ENCODE measurements at places on chromosomes 12 and 14.

- no peaks in the 10 kb centered on the region for H3K27me3 ChIP-seq
- H3K36me3 ChIP-seq: peaks cover 5% of the 10 kb centered on the region
- DNase-seq: peak; percentile 94
Measured at GRCh38 chr14:70907176-70907995, at the start of gene PCNX1. Gene PCNX1, plus strand, starts transcription at chr14:70907459. Its CDS starts 392 bp downstream, at chr14:70907851.

GRCh38 chr12:99915251-99916082 is 69.3 kb downstream of the ANKS1B start:
- H3K27me3 ChIP-seq: no peaks in the 10 kb centered on the region
- no peak overlapping the region for H3K4me3 ChIP-seq
- no peaks in the 10 kb centered on the region for H3K36me3 ChIP-seq
- no peaks in the 10 kb centered on the region for H3K4me1 ChIP-seq
- DNase-seq: no peak

- H3K36me3 ChIP-seq: no peaks in the 10 kb centered on the region
- H3K4me3 ChIP-seq: no peak overlapping the region
- H3K27ac ChIP-seq: no peak overlapping the region
- H3K4me1 ChIP-seq: no peaks in the 10 kb centered on the region
- H3K27me3 ChIP-seq: no peaks in the 10 kb centered on the region
Measured at GRCh38 chr14:103545219-103545914, 16.4 kb downstream of the TRMT61A start.

DNA sequence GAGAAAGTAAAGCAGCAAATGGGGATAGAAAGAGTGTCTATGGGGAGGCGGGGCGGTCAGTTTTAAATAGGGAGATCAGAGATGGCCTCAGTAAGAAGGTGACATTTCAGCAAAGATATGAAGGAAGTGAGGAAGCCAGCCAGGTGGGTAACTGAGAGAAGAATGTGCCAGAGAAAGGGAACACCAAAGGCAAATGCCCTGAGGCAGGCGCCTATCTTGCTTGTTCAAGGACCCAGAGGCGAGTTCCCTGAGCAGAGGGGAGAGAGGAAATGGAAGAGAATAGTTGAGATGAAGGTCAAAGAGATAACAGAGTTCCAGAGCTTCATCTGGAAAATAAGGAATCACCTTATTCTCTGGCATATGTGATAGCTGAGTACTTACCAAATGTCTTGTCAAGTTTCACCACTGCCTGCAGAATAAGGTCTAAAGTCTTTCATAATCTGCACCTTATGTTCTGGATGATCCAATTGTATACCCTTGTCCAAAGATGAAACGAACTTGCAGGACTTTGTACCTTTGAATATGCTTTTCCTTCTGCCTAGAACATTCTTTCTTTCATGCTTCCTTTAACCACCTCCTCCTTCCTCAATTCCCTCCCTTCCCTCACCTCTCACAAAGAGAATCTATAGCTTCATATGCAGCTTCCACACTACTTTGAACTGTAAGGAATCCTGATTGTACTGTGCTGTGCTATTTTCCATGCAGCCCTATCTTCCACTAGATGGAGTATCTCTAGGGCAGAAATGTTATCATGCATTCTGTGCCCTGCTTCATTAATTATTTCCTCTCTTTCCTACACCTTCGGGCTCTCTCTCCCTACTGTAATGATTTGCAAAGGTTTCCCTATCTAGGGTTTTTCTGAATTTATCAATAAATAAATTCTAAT is 38.5 kb downstream of the GNPTAB start:
- H3K27ac ChIP-seq: peak overlapping the region; percentile 52
- peaks cover 55% of the 10 kb centered on the region for H3K4me1 ChIP-seq
- DNase-seq: no peak
- no peak overlapping the region for H3K4me3 ChIP-seq
- H3K36me3 ChIP-seq: no peaks in the 10 kb centered on the region

GRCh38 chr14:56056031-56056430 is 62.2 kb upstream of the PELI2 start:
- no peak for DNase-seq
- H3K36me3 ChIP-seq: no peaks in the 10 kb centered on the region
- peaks cover 27% of the 10 kb centered on the region for H3K27me3 ChIP-seq
- no peak overlapping the region for H3K27ac ChIP-seq

GRCh38 chr12:103373088-103373523 is 122.7 kb downstream of the C12orf42 start:
- H3K4me1 ChIP-seq: peaks cover 5% of the 10 kb centered on the region
- no peak overlapping the region for H3K4me3 ChIP-seq
- no peaks in the 10 kb centered on the region for H3K27me3 ChIP-seq
- no peak for DNase-seq
- no peak overlapping the region for H3K27ac ChIP-seq

GRCh38 chr12:106080041-106080790 is 58.5 kb downstream of the NUAK1 start:
- no peaks in the 10 kb centered on the region for H3K4me1 ChIP-seq
- H3K36me3 ChIP-seq: no peaks in the 10 kb centered on the region
- H3K27ac ChIP-seq: no peak overlapping the region
- H3K27me3 ChIP-seq: peaks cover 49% of the 10 kb centered on the region
- H3K4me3 ChIP-seq: no peak overlapping the region
- DNase-seq: no peak

DNA sequence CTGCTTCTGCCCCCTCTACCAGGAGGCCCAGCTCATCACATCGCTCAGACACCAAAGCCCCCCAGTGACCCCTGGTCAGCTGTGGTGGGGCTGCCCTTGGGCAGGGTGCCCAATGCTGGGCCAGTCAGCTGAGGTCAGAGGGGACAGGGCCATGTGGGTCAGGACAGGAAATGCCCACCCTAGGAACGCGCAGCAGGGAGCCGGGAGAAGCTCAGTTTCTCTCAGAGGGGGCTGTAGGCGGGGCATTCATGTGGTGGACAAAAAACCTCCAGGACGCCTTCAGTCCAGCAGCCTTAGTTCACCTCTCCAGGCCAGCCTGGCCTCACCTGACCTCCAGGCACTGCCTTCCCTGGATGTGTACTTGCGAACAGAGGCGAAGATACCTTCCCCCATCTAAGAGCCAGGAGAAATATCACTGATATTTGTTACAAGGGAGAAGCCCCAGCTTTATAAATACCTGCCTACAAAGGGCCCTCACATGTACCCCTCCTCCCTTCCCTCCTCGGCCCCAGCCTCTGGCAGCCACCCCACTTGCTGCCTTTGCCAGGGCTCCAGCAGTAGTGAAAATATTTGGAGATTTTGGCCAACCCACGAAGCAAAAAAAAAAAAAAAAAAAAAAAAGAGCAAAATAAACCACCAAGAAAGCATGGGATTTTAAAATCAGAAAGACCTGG is 41.9 kb upstream of the PLEKHG6 start:
- DNase-seq: no peak
- H3K4me3 ChIP-seq: no peak overlapping the region
- no peaks in the 10 kb centered on the region for H3K27me3 ChIP-seq
- H3K27ac ChIP-seq: no peak overlapping the region

DNA sequence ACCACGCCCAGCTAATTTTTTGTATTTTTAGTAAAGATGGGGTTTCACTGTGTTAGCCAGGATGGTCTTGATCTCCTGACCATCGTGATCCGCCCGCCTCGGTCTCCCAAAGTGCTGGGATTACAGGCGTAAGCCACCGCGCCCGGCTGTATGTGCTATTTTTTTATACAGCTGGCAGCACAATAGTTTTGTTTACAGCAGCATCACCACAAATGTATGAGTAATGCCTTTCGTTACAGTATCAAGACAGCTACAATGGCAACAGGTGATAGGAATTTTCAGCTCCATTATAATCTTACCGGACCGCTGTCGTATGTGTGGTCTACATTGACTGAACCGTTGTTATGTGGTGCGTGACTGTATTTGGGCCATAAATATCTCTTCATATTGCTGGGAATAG is 11.6 kb upstream of the MDM2 start:
- DNase-seq: no peak
- no peaks in the 10 kb centered on the region for H3K36me3 ChIP-seq
- H3K27ac ChIP-seq: no peak overlapping the region

- H3K4me1 ChIP-seq: peaks cover 69% of the 10 kb centered on the region
- H3K27me3 ChIP-seq: no peaks in the 10 kb centered on the region
- H3K36me3 ChIP-seq: peaks cover 10% of the 10 kb centered on the region
Measured at GRCh38 chr14:50039734-50040400, 76.5 kb downstream of the VCPKMT start.

- H3K4me1 ChIP-seq: no peaks in the 10 kb centered on the region
- no peak overlapping the region for H3K4me3 ChIP-seq
- no peaks in the 10 kb centered on the region for H3K27me3 ChIP-seq
- H3K27ac ChIP-seq: no peak overlapping the region
Measured at GRCh38 chr12:127008755-127009403, 1258.1 kb upstream of the TMEM132C start.

GRCh38 chr12:52415870-52416750 is 10.0 kb upstream of the KRT82 start:
- no peaks in the 10 kb centered on the region for H3K4me1 ChIP-seq
- no peak overlapping the region for H3K4me3 ChIP-seq
- DNase-seq: no peak
- H3K27me3 ChIP-seq: peaks cover 6% of the 10 kb centered on the region

GRCh38 chr14:72513965-72514659 is 379.8 kb downstream of the DPF3 start:
- no peak for DNase-seq
- H3K4me3 ChIP-seq: no peak overlapping the region
- H3K4me1 ChIP-seq: peaks cover 30% of the 10 kb centered on the region
- H3K27ac ChIP-seq: no peak overlapping the region

DNA sequence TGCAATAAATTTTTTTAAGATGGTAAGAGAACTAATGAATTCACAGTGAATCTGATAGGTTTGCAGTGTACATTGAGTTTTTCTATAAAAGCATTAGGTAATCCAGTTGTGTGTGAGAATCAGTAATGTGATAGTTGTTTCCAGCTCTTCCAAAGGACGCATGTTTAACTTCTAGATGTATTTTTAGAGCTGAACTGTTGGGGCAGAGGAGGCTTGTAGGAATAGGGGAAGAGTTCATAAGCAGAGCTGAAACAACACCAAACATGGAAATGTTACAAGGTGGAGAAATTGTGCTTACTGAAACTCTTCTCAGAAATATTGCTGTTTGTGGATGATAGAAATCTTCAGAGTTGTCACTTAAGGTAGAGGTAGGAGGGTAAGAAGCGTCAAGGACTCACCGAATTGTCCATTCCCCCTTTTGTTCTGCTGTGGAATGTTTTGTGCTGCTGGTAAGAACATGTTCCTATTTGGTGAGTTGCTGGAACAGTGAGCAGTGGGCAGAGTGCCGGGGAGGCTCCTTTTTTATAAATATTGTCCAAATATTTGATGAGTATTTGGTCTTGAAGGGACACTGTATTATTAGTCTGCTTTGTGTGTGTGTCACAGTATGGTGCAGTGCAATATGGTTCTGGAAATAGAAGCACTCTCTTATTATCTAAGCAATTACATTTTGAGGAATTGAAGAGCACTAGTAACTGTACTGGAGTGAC is 76.7 kb downstream of the ANO6 start:
- H3K36me3 ChIP-seq: no peaks in the 10 kb centered on the region
- no peaks in the 10 kb centered on the region for H3K4me1 ChIP-seq
- DNase-seq: no peak

DNA sequence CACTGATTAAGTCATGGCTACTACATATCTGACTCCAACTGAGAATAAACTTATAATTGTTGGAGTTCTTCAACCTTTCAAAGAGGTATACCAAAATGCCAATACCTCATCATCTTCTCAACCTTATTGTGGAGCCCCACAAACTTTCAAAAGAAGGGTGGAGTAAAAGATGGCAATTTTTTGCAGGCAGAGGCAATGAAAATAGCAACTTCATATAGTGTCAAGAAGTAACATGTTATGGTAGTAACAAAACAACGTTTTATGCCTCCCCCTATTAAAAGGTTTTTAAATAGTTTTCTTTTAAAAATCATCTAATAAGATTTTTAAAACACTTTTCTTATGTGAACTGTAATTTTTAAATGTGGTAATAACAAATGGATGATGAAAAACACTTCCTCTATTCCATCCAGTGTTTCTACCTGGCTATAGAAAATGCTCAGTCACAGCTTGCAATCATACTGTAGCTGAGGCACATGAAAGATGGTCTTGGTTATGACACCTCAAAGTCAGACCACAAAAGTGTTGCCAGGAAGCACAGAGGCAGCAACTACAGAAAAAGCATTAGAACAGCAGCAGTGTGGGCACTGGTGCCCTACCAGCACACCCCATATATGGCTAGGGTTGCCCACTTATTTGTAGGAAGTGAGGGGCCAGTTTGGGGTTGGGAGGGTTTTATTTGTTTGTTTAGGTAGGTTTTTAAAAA is 7.0 kb downstream of the PPP1R12A start:
- H3K4me3 ChIP-seq: peak overlapping the region; percentile 44
- peak; percentile 56 for DNase-seq

DNA sequence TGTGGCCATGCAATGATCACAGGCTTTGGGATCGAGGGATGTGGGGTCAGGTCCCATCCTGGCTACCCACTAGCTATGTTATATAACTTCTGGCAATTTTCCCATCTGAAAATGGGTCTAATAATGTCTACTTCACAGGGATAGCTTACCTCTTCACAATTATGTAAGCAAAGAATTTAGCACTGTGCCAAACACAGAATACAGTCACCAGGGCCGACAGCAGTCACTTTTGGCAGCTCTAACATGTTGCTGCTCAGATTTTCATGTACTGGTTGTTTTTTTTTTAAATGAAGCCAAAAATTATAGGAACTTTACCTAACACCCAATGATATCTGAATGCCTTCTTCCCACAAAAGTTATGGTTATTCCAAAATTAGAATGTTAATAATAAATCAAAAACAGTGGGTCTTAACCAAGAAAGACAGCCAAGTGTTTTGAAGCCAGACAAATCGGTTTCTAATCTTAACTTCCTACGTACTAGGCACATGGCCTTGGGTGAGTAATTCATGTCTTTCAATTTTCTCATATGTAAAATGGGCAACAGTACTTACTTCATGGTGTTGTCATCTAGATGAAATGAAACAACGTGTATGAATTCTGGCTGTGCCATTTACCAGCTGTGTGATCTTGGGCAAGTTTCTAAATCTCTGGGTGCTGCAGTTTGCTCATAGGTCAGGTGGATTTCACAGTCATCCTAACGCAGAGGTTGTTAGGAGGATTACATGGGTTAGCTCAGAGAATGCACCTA is 13.0 kb upstream of the PCED1B start:
- peaks cover 22% of the 10 kb centered on the region for H3K4me1 ChIP-seq
- H3K36me3 ChIP-seq: peaks cover 5% of the 10 kb centered on the region
- peak overlapping the region; percentile 74 for H3K4me3 ChIP-seq
- peak; percentile 45 for DNase-seq

DNA sequence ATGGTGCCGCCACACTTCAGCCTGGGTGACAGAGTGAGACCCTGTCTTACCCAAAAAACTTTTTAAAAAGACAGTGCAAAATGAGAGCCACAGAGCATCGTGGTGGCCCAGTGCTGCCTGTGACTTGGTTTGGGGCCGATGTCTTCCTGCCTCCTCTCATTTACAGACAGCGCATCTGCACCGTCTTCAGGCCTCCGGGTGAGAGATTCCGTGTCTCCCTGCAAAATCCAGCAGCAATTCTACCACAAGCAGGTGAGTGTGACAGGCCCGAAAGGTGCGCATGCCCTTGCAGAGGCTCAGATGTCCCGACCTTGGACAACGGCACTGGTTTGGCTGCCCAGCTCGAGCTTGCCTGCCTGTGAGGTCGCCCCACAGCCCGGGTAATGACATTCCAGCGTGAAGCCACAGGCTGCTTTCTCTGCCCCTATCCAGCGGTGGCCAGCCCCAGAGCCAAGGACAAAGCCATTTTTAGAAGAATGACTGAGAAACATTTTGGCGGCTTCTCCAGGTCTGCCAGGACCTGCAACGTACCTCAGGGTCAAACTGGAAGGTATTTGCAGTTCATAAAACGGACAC is 70.3 kb upstream of the RFLNA start:
- no peak overlapping the region for H3K27ac ChIP-seq
- peaks cover 27% of the 10 kb centered on the region for H3K27me3 ChIP-seq
- H3K4me1 ChIP-seq: peaks cover 14% of the 10 kb centered on the region
- H3K36me3 ChIP-seq: peaks cover 8% of the 10 kb centered on the region
- no peak overlapping the region for H3K4me3 ChIP-seq

GRCh38 chr12:38367506-38367905 is 50.9 kb downstream of the ALG10B start:
- no peaks in the 10 kb centered on the region for H3K27me3 ChIP-seq
- no peaks in the 10 kb centered on the region for H3K36me3 ChIP-seq
- H3K4me1 ChIP-seq: no peaks in the 10 kb centered on the region
- DNase-seq: no peak
- no peak overlapping the region for H3K4me3 ChIP-seq
